ENCODE measurements at places on chromosomes 5 and 9.

DNA sequence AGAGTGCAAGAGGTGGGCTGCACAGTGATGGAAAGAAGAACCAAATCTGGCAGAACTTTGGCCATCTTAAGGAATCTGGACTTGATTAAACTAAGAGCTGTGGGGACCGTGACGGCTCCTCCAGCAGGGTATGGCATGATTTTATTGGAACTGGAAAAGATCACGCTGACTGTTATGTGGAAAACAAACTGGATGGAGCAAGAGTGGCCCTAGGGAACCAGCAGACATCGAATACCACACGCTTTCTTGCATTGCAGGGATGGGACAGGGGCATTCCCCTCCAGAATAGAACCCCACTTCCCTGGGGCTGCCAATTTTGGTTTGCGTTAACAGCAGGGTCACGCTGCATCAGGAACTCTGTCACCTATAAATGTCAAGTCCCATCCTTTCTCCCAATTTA is 38.8 kb downstream of the INSYN2B start:
- peaks cover 23% of the 10 kb centered on the region for H3K4me1 ChIP-seq
- H3K27ac ChIP-seq = no peak overlapping the region
- H3K36me3 ChIP-seq = no peaks in the 10 kb centered on the region
- no peaks in the 10 kb centered on the region for H3K27me3 ChIP-seq
- DNase-seq = no peak

DNA sequence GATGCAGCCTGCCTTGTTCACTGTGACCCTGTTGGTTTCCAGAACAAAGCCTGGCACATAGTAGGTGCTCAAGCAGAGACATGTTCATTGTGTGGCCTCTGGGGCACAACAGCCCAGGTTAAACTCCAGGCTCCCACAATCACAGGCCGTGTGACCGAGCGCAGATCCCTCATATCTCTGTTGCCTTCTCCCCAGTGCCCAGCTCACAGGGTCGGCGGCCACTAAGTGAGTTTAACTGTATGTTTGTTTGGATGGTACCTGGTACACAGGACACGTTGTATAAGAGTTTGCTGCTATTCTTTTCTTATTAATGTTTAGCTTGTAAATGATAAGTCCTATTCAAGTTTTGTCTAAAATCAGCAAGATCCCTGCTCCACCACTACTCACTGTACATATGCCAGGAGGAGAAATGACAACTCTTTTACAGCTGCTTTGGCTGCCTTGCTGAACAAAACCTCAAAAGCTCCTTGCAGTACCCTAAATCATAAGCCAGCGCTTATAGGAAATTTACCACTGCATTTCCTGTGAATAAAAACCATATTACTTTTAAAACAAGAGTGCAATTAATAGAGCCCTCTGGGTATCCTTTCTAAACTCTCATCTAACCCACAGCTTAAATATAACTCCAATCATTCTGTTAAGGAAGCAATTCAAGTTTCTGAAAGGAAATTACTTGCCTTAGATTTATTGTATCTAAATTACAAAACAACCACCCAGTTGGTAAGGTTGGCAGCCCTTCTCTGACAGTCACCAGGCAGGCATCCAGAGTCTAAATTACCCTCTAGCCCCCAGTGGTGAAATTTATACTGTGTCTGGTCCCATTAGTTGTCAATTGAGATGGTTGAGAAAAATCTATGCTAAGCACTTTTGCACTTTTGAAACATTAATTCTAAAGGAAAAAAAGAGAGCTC is 379.4 kb downstream of the SEMA5A start:
- peaks cover 15% of the 10 kb centered on the region for H3K4me1 ChIP-seq
- no peak for DNase-seq
- H3K4me3 ChIP-seq = no peak overlapping the region
- no peaks in the 10 kb centered on the region for H3K27me3 ChIP-seq

GRCh38 chr9:110464321-110464720 is 115.2 kb downstream of the SVEP1 start:
- no peaks in the 10 kb centered on the region for H3K36me3 ChIP-seq
- H3K27me3 ChIP-seq = no peaks in the 10 kb centered on the region
- no peak overlapping the region for H3K27ac ChIP-seq
- no peak for DNase-seq
- H3K4me3 ChIP-seq = no peak overlapping the region

DNA sequence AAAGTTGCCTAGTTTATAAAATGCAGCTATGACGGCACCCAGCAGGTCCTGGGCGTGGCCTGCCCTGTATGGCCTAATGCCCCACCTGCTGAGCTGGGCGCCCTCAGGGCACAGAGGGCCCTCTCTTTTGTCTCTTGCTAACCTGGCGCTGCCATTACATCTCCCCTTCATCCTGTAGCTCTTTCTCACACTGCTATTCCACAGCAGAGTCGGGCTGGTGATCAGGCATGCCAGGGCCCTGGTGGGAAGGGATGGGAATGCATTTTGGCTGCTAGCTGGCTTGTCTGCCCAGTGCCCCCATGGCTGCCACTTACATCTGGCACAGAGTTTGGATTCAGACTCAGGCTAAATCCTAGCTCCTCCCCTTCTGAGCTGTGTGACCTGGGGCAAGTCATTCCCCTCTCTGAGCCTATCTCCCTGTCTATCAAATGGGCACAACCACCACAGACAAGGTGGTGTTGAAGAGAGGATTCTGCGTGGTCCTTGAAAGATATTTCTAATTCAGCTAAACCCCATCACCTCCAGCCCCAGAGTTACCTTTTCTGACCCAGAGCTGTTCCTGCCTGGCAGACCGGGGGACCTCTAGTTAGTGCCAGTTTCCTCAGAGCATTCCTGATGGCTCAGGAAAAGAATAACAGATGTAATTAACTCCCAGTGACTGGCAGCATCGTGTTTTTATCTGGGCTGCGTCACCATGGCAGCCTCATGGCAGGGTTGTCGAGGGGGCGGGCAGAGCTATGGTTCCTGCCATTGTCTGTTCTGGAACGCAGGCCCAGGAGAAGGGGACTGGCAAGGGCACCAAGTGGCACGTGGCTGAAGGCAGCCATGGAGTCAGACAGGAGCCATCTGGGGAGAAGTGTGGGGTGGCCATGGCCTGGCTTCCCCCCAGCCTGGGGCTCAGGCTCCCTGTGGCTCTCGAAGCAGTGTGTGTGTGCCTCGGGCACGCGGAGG is 6.3 kb downstream of the PRR7 start:
- no peak overlapping the region for H3K4me3 ChIP-seq
- H3K27ac ChIP-seq = no peak overlapping the region
- no peaks in the 10 kb centered on the region for H3K27me3 ChIP-seq
- no peak for DNase-seq

DNA sequence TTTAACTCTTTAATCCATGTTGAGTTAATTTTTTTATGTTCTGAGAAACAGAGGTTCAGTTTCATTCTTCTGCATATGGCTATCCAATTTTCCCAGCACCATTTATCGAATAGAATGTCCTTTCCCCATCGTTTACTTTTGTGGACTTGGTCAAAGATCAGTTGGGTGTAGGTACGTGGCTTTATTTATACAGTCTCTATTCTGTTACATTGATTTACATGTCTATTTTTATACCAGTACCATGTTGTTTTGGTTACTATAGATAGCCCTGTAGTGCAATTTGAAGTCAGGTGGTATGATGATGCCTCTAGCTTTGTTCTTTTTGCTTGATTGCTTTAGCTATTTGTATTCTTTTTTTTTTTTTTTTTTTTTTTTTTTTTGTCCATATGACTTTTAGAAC is 462.0 kb downstream of the HTR1A start:
- no peak for DNase-seq
- H3K36me3 ChIP-seq = no peaks in the 10 kb centered on the region
- no peak overlapping the region for H3K27ac ChIP-seq
- H3K4me3 ChIP-seq = no peak overlapping the region

- no peaks in the 10 kb centered on the region for H3K36me3 ChIP-seq
- no peaks in the 10 kb centered on the region for H3K27me3 ChIP-seq
- H3K4me1 ChIP-seq = peaks cover 12% of the 10 kb centered on the region
- H3K27ac ChIP-seq = peak overlapping the region; percentile 40
- peak; percentile 85 for DNase-seq
Observed at GRCh38 chr5:181188700-181189362, 16.2 kb downstream of the TRIM7 start.

DNA sequence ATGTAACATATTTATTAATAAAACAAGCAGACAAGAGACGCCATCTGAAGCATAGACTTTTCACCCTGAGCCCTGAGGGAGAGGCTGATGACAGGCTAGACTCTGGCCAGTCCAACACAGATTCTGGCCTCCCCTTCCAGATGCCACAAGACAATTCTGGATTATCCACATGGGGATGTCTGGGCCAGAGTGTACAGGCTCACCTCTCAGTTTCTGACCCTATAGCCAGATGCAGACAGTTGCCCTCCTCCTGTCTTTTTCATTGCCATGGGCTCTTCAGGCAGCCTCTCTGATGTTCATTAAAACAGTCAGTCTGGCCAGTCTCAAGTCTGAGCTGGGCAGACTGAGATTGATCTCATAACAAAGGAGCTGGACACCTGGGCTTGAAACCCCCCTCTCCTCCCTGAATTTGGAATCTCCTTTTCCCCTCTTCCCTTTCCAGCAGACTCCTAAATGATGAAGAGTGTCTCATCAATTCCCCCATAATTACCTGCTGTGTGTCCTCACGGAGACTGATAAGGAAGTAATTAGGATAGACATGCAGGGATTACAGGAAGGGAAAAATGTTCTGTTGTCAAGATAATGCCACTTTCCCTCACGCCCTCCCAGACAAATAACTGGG is 89.6 kb downstream of the ASTN2 start:
- no peaks in the 10 kb centered on the region for H3K27me3 ChIP-seq
- H3K27ac ChIP-seq = no peak overlapping the region
- H3K36me3 ChIP-seq = no peaks in the 10 kb centered on the region
- H3K4me3 ChIP-seq = no peak overlapping the region
- H3K4me1 ChIP-seq = no peaks in the 10 kb centered on the region
- DNase-seq = no peak

DNA sequence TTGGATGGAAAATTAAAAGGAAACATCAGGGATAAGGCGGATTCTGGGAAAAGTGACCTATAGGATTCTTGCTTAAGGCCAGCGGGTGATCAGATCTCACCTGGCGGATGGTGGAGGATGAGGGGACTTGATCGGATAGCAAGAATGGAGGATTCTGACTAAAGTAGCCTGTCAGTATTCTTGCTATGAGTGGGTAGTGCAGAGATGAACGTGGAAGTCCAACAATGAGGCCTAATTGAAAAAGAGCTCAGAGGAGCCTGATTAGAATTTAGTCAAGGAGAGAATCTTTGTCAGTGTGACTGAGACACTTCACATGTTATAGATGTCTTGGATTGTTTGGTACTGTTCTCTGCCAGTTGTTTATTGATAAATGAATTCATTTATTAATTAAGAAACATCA is 24.9 kb downstream of the CAST start:
- DNase-seq = no peak
- peak overlapping the region; percentile 27 for H3K27ac ChIP-seq
- H3K4me1 ChIP-seq = peaks cover 28% of the 10 kb centered on the region
- no peaks in the 10 kb centered on the region for H3K27me3 ChIP-seq
- H3K4me3 ChIP-seq = no peak overlapping the region
- H3K36me3 ChIP-seq = peaks cover 35% of the 10 kb centered on the region

- H3K4me3 ChIP-seq = no peak overlapping the region
- H3K4me1 ChIP-seq = peaks cover 19% of the 10 kb centered on the region
- no peaks in the 10 kb centered on the region for H3K27me3 ChIP-seq
- no peak overlapping the region for H3K27ac ChIP-seq
- no peaks in the 10 kb centered on the region for H3K36me3 ChIP-seq
Observed at GRCh38 chr9:88272986-88273385, 115.3 kb upstream of the SPIN1 start.

All from RWPE2 (cell line).